ENCODE measurements at places on chromosomes 16 and 17.

DNA sequence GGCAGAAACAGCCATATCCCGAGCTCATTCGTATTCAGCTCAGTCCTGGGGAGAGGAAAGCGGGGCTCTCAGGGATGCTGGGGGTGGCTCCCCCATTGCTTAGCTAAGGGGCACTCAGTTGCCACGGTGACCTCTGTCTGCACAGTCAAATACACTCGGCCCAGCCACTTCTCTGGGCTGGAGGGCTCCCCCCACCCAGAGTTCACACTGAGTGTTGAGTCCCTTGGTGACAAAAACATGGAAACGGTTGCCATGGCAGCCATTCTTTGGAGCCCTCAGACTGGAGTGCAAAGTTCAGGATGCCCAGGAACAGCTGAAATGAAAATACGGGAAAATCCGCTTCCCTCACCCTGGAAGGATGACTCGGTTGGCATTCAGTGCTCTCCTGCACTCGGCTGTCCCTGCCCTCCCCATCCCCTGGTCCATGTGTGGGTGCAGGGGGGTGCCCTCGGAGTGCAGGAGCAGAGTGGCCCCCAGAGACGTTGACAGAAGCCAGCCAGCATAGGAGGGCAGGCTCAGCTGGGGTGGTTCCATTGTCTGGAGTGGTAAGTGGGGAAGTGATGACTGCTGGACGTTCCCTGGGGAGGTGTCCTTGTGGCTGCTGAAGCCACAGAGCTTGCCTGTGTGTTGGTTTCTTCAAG, 216.5 kb downstream of the NTN1 start:
- peak; percentile 31 for DNase-seq

DNA sequence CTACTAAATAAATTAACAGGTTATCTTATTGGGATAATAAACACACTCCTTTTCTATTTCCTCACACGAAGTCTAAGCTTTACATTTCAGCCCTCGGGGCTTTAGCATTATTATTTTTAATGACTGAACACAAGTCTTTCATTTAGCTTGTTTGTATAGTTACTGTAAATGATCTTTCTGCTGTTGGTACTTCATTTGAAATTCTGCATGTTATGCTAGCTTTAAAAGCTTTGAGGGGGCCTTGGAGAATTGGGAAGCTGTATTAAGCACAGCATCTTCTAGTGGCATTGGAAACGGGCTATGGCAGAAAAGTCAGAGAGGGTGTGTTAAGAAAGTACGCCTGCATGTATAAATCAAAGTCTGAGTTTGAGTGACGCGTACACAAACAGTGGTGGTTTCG, 243.7 kb downstream of the FTO start:
- peak; percentile 9 for DNase-seq

GRCh38 chr16:50188619-50189136, 35.6 kb downstream of the TENT4B start:
- DNase-seq: no peak

- no peak for DNase-seq
These were observed 1.9 kb downstream of the FBXL8 start for GRCh38 chr16:67161595-67162058.

DNA sequence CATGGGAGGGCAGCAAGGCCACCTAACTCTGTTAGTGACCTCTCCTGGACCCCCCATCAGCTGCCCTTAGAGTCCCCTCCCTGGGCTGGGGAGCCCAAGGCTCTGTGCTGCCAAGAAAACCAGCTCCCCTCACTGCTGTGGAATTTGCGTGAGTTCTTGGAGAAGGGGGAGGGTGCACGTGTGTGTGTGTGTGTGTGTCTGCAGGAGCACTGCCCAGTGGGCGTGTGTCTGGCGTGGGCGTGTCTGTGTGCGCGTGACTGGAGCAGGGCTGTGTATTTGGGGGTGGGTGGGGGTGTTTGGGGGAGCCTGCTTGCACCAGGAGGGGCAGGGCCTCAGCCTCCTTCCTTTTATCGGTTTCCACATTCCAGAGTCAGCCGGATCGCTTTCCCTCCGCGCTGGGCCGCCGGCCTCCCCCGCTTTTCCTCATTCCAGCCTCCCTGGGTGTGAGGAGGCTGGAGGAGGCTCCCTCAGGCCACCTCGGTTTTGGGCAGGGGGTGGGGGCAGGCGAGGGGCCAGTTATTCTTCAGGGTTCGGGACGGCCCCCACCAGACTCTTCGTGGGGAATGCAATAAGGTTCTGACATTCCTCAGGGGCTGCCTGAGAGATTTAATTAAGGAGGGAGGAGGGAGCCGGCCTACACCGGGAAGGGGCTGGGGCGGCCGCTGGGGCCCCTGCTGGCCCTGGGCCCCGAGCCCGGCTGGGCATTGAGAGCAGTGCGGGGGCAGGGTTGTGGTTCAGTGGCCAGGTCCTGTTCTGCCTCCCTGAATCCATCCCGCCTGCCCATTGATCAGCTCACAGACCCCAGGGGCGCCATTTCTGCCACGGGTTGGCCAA, 2.5 kb downstream of the VASN start:
- DNase-seq: no peak

DNA sequence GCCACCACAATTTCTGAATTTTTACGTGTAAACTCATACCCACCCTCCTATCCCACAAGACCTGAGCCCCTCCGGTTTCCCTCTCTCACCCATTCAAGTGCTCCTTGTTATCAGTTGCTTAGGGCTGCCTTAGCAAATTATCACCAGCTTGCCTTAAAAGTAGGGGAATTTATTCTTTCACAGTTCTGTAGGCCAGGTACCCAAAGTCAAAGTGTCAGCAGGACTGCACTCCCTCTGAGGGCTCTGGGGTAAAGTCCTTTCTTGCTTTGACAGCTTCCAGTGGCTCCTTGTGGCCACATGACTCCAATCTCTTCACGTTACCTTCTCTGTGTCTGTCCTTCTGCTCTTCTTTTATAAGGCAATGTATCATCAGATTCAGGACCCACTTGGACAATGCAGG, 7.9 kb upstream of the TMEM220 start:
- DNase-seq: no peak

- no peak for DNase-seq
These were observed 235.9 kb downstream of the FOXL1 start for GRCh38 chr16:86814256-86814655.

DNA sequence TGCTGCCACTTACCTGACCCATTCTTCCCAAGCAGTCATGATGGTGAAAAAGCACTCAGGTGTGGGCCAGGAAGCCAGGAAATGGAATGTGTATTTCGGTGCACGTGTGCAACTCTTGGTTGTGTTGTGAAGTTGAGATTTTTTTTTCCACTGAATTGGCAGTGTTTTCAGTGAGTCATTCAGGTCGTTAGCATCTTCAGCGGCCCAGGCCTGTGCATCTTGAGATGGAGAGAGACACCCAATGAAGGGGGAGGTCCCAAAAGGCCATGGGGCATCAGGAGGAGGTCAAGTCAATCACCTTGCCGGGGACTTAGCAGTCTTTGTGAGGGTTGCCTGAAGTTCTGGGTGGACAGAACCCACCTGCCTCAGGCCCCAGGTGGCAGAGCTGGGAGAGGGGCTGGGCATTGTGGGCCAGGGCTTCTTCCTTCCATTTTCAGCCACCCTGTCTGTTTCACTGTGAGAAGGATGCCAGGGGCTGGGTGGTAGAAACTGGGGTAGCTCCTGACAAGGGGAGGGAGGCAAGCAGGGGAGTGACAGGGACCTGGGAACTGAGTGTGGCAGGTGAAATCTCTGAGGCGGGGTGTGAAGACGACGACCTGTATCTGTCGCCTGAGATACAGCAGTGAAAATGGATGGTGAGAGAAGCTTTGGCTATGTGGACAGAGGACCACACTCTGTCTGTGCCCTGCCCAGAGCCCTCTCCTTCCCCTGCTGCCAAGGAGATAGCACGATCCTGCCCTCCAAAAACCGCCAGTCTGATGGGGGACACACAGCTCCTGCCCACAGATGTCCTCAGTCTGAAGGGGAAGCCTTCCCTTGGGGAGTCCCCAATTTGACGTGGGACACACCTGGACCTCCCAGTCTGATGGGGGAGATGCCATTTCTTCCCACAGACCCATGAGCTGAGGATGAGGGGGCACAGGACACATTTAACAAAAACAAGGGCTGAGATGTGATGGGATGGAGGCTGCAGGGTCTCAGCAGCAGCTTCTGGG, 11.9 kb downstream of the TBKBP1 start:
- no peak for DNase-seq

GRCh38 chr17:51085150-51085805, 35.4 kb downstream of the SPAG9 start:
- no peak for DNase-seq

DNA sequence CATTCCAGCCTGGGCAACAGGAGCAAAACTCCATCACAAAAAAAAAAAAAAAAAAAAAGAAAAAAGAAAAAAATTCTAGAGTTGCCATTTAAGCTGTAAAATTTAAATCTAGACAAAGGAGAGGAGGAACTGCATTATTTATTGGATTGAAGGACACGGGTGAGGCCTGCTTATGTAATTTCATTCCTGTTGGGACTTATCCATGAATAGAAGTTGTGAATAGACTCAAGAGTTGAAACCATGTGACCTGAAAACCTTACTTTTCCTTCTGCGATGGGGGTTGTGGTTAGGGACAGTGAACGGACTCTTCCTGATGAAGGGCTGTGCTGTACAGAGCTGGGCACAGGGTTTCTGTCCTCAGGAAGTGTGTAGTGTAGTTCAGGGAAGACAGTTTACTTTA, 22.5 kb downstream of the BANP start:
- no peak for DNase-seq

- DNase-seq: no peak
These were observed 222.5 kb upstream of the TOM1L1 start for GRCh38 chr17:54678158-54678557.

- no peak for DNase-seq
These were observed 67.4 kb downstream of the PIPOX start for GRCh38 chr17:29110372-29110757.

GRCh38 chr17:72790190-72790589, 302.3 kb downstream of the SLC39A11 start:
- no peak for DNase-seq

GRCh38 chr17:7562208-7562605, 488 bp downstream of the SENP3 start:
- no peak for DNase-seq

GRCh38 chr16:48081656-48082055, 74.1 kb downstream of the ABCC12 start:
- no peak for DNase-seq

DNA sequence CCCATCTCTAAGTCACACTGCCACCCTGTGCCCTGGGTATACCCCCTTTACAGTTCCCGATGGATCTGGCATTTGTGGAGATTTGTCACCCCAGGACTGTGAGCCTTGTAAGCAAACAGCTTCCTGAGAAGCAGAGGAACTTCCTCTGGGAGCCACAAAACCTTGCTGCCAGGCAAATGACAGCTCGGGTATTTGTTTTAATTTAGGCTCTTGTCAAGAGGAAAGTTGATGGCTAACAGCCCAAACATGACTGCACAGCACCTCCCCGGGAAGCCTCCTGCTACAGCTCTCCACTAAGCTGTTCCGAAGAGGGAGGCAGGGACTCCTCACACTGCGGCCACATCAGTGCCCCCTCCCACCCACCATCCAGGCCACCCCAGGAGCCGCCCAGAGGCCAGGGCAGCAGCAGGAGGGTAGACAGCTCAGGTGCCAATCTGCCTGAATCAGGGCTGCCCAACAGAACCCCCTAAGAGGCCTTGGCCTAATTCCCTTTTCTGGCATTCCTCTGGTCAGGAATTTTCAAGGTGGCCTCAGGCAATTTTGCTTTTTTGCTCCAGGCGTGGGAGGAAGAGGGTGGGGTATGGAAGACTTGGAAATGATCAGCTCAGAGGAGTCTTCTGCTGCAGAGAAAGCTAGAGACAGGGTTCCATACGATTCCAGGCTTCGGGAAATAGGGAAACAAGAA, 2.6 kb downstream of the ABR start:
- DNase-seq: no peak

GRCh38 chr17:57338257-57338914, 82.1 kb downstream of the MSI2 start:
- DNase-seq: no peak

GRCh38 chr17:40615068-40615840, 32.4 kb downstream of the SMARCE1 start:
- DNase-seq: peak; percentile 23

GRCh38 chr16:81497690-81498089, 53.1 kb downstream of the CMIP start:
- DNase-seq: no peak

GRCh38 chr16:56983211-56983751, 6.1 kb upstream of the NLRC5 start:
- DNase-seq: no peak

DNA sequence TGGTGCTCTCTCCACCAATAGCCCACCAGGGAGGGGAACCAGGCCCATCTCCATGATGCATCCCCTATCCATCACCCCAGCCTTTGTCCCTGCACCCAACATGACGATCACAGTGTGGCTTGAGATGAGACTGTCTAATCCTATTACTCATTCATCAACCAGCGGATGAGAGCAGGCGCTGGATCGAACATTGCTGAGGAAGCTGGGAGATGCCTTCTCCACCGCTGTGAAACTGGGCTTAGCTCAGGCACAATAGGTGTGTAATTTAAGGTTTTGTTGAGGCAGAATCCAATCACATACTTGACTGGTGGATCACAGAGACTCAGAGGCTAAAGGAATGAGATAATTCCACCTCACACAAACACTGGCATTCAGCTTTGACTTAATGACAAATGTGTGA, 64.6 kb upstream of the IRX3 start:
- no peak for DNase-seq

DNA sequence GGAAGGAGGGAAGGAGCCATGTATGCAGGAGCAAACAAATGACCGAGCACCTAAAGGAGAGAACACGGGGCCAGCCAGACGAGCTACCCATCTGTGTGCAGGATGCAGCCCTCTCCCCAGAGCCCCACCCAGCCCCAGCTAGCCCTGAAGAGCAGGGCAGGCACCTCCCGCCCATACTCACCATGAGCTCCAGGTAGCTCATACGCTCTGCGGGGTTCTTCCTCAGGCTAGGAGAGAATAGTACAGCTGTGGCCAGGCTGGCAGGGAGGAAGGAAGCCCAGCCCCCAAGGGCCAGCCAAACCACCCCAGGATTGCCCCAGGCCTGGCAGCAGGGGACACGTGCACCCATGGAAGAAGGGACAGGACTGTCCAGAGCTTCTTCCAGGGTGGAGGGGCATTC, 81.9 kb downstream of the KCNJ18 start:
- DNase-seq: no peak

- DNase-seq: no peak
These were observed 81.3 kb upstream of the PLCG2 start for GRCh38 chr16:81697616-81698309.

DNA sequence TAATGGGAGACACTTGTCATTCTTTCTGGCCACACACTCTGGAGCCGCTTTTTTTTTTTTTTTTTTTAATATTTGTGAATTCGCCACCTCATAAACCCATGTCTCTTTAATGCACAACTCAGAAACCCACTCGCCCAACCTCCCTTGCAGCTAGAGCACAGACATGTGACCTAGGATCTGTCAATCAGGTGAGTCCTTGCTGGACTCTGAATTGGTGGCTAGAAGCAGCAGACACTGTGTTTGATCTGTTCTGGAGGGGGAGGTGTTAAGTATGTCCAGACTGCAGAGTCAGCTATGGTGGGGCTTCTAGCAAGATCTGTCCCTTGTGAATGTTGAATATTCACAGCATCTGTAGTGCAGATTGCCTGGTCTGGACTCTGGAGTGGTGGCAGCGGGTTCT, 112.1 kb downstream of the PRKCB start:
- DNase-seq: no peak

All from NCI-H748 treated with DMSO at 0.1 percent for 48 hours (cell line).